ENCODE measurements at places on chromosomes 6 and 20.
A peak's percentile ranks its signal among the peaks of the same experiment; 100 is the strongest.

DNA sequence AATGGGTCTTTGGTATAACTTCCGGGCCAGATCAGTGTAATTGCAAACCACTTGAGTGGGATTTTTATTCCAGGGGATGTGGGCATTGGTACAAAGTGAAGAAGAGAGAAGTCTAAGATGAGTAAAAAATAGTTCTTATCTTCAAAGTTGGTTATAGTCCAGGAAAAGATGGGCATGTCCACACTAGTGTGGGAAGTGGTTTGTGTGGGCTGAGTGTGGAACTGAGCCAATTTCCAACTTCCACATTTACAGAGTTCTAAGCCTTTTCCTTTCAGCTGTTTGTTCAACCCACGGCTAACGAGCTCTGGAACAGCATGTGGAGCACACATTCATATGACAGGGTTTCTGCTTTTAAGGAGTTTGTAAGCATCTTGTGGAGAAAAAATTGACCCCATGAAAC, 72.3 kb upstream of the IFNGR1 start:
- DNase-seq, result peak; percentile 46

DNA sequence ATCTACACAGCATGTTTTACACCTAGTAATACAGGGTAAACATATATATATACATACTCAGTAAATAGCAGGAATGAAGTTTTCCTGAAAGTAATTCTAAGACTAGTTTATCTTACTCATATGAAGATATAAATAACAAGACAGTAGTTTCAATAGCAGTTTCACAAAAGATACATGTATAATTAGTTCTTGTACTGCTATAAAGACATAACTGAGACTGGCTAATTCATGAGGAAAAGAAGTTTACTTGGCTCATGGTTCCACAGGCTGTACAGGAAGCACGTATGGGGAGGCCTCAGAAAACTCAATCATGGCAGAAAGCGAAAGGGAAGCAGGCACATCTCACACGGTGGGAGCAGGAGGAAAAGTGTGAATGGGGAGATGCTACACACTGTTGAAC, 16.9 kb downstream of the RARS2 start:
- DNase-seq, result no peak

DNA sequence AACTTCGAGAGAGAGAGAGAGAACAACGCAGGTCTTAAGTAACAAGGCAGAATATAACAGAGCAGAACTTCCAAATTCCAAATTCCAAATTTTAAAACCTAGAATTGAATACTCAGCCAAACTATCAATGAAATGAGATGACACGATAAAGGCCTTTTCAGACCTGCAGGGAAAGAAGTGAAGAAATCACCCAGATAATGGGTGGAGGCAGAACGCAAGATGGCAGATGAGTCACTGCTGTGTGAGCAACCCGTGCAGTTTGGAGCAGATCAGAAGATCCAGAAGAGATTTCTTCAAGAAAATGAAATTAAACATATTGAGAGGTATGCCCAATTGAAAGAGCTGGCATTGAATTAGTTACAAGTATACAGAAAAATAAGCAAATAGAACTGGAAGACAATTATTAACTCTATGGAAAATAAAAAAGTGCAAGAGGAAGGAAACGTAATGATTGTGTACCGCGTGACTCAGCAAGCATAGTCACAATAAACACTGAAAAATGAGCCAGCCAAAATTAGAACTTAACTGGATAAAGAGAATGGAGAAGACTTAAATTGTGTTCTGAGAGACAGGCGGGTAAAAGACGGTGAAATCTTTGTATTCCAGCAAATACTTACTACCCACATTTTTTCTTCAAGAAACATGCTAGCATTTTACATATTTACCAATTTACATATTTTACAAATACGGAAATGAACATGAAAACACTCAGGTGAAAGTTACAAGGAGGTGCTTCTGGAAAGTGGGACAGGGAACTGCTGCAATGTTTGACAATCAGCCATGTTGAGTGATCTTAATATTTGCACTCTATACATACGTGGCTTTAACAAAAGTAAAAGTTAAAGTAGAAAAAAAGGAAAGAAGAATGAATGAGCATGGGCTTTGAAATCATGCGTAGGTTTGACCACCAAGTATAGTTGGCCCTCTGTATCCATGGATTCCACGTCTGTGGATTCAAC, 87.9 kb upstream of the CDYL start:
- DNase-seq, result peak; percentile 81

DNA sequence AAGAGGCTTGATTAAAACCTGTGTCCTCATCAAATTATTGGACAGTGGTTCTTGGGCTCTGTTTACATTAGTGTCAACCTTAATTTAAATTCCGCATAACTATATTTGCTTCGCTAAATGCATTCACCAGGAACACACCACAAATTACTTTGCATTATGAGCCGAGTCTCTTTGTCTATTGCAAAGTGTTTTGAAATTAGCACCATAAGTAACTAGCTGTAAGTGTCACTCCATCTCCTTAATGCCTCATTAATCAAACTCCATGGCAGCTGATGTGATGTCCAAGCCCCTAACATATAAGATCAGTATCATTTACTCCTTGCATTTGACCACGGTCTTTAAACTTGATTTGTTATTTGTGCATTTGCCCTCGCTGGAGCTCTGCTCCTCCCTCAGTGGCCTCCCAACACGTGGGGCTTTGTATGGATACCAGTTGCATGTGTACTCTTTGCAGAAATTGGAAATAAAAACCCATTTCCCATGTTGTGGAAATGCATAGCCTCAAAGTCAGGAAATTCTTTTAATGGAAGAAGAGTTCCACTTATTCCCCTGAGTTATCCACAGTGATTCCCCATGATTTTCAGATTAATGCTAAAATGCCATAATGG, 24.6 kb downstream of the FOXA2 start:
- DNase-seq, result no peak

DNA sequence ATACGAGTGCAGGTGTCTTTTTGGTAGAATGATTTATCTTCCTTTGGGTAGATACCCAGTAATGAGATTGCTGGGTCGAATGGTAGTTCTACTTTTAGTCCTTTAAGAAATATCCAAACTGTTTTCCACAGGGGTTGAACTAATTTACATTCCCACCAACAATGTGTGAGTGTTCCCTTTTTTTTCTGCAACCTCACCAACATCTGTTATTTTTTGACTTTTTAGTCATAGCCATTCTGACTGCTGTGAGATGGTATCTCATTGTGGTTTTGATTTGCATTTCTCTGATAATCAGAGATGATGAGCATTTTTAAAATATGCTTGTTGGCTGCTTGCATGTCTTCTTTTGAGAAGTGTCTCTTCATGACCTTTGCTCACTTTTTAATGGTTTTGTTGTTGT, 1.9 kb upstream of the ZNF831 start:
- no peak for DNase-seq

- peak; percentile 21 for DNase-seq
Measured at GRCh38 chr6:116215414-116215813, 38.5 kb downstream of the TSPYL4 start.

GRCh38 chr6:160431226-160431625, 83.0 kb downstream of the SLC22A3 start:
- DNase-seq, result peak; percentile 56

- DNase-seq, result no peak
Measured at GRCh38 chr6:150156460-150156859, 13.6 kb downstream of the PPP1R14C start.

GRCh38 chr6:167819576-167819975, 7.1 kb upstream of the AFDN start:
- DNase-seq, result no peak

DNA sequence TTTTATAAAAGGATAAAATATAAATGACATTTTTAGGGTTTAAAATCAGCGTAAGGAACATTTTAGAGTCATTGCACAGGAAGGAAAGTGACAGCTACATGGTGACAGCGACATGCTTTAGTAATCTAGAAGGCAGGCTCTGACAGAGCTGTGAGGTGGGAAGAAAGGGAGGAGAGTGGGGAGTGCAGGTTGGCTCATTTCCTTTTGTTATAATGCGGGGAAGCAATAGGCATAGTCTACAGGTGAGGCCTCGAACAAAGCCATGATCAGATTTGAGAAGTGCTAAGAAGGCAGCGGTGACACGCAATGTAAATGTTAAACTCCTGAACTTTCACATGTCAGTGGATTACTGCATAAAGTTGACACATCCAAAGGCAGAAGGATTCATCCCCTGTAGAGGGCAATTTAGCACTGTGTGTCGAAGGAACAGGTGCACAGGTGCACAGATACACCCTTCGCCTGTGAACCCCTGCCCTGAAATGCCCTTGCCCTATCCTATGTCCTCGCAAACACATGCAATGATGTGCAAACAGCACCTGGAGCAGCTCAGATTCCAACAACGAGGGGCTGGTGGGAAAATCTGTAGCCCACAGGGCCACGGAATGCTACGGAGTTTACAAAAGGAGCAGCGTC, 32.4 kb upstream of the SMOC2 start:
- DNase-seq, result no peak

DNA sequence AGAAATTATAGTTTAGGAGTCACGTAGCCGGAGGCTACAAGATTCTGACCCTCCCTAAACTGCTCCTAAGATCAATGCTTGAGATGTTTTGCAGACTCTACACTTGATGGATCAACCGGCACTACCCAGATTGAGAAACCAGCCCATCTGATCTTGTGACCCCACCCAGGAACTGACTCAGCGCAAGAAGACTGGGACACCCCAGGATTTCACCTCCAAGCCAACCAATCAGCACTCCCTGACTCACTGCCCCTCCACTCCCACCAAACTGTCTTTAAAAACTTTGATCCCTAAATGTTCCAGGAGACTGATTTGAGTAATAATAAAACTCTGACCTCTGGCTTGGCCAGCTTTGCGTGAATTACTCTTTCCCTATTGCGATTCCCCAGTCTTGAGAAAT, 99.8 kb downstream of the OPRM1 start:
- peak; percentile 6 for DNase-seq

- DNase-seq, result no peak
Measured at GRCh38 chr20:19382386-19383340, 170.2 kb downstream of the SLC24A3 start.

DNA sequence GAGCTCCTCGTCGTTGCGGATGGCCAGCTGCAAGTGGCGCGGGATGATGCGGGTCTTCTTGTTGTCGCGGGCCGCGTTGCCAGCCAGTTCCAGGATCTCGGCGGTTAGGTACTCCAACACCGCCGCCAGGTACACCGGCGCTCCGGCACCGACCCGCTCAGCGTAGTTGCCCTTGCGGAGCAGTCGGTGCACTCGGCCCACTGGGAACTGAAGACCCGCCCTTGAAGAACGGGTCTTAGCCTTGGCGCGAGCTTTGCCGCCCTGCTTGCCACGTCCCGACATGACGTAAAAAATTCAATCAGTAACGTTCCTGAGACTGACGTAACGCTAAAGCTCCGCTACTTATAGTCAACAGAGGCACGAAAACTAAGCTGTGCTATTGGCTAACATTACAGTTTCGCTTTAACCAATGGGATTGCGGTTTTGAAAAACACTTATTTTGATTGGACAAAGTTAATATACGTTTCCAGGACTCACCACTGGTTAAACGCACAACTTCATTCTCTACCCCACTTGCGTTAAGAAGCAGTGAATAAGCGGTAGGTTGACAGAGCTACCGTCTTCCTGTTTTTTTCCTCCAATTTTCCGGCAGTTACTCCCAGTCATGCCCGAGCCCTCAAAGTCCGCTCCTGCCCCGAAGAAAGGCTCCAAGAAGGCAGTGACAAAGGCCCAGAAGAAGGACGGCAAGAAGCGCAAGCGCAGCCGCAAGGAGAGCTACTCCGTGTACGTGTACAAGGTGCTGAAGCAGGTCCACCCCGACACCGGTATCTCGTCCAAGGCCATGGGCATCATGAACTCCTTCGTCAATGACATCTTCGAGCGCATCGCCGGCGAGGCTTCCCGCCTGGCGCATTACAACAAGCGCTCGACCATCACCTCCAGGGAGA, 73.9 kb downstream of the OR2B2 start:
- peak; percentile 98 for DNase-seq

DNA sequence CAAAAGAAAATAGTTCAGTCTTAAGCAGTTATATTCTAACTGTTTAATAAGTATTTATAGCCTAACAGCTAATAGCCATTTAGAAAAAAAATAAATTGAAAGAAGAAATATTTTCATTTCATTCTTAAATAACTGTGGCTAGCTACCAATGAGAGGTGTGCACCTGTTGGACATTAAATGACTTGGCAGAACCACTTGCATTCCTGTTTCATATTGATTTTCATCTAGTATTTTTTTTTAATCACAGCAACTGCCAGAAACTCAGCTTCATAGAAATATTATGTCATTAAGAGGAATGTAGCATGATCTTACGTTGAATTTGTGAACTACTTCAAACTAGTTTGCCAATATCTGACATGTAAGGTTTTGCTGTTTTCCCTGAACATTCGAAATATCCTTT, 10.1 kb downstream of the NAA20 start:
- DNase-seq, result no peak

- peak; percentile 19 for DNase-seq
Measured at GRCh38 chr6:100179576-100179975, 185.6 kb upstream of the MCHR2 start.

DNA sequence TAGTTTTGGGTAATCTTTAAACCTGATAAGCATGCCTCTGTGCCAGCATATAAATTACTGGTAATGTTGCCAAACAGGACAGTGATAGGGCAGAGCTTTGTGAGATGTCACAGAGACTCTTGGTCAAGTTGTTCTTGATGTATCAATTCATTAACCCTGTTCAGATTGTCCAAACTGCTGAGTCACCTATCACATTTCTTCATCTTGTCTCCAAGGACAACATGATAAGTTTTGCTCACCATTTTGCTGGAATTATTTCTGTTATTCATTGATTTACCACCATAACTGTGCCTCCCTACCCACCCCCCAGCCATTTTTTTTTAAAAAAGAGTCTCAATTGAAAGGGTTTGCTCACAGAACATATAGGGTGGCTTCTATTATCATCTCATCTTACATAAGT, 19.5 kb upstream of the GMNN start:
- DNase-seq, result no peak

DNA sequence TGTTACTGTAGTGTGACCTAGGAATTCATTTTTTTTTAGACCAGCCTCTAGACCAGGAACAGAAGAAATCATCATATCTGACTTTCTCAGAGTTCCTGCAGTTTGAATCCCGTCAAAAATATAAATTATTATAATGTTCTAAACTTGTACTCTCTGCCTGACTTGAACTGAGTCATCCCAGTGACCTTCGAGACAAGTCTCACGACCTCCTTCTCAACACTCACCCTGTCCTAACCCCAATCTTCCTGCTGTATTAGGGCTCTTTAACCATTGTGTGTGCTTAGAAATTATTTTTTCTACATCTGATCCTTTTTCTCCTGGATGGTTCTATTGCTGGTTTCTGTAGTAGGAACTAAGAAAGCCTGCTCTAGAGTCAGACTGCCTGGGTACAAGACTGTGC, 21.5 kb downstream of the ADGRF5 start:
- no peak for DNase-seq

DNA sequence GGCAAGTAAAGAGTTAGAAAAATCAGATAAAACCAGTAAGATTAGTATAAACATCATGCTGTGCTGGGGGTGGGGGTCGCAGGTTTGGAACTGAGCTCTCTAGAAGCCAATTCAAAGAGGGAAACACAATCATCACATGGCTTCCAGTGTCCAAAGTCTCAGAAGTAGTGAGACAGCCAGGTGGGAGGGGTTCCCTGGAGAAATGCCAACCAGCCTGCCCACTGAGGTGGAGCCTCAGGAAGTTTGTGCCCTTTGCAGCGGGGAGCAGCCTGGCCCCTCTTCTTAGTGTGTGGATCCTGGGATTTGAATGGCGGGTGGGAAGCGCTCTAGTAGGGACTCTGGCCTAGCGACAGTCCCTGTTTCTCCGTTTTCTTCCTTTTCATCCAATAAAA, 21.4 kb downstream of the C6orf15 start:
- no peak for DNase-seq

Measured in EL (cell line).